ENCODE measurements at places on chromosomes 7 and 10.

- no peak for DNase-seq
Measured at GRCh38 chr7:158779061-158780000, 50.0 kb downstream of the ESYT2 start.

DNA sequence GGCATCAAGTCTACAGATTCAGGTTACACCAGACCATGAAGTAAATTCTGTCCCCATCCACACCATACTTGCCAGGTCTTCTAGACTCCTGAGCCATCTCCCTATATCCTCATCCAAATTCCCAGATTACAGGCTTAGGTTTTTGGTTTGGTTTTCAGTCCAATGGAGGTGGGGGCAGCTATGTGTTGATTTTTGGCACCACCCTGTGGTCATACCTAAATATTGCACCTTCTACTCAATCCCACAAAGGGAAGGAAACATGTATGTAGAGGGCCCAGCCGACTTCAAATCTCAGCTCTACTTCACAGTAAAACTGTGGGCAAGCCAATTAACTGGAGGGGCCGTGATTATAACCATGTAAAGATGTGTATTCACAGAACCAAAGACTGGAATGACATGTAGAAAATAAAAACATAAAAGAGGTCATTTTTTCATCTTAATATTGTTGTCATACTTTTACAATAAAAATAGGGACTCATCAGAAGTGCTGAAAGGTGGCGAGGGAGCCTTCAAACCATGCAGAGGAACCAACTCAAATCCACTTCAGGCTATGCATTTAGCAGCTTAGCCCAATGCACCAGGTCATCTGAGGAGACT, 19.8 kb downstream of the ERCC6 start:
- no peak for DNase-seq

DNA sequence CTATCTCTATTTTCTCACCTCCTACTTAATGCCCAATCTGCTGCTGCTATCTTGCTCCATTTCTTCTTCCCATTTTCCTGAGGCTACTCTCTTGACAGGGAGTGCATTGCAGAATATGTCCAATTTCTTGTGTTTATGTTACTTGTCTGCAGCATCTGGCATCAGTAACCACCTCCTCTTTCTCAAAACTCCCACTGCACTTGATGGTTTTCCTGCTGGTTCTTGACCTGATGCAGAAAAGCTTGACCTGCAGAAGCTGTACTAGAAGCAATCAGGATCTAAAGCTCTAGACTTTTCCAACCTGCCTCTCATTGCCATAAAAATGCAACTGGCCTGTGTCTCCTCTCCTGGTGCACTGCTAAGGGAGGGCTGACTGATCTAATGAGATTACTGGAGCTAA, 287.8 kb downstream of the ZEB1 start:
- DNase-seq: no peak

DNA sequence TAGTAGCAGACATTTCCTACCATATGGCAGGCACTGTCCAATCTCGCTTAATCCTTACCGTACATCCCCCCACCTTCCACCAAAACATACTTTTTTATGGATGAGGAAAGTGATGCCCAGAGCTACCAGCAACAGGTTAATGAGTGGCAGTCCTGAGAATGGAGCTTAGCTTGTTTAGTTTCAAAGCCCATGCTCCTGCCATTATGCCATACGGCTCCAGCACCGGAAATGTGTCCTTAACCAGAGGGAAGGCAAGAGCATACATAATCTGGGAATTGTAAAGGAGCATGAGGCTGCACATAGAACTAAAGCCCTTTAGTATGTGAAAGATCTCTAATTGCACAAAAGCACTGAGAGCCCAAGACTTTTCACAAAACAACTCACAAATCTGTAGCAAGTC, 155.9 kb upstream of the PHYHIPL start:
- no peak for DNase-seq

- DNase-seq: no peak
Measured at GRCh38 chr7:1915956-1916600, 246.0 kb downstream of the ELFN1 start.

DNA sequence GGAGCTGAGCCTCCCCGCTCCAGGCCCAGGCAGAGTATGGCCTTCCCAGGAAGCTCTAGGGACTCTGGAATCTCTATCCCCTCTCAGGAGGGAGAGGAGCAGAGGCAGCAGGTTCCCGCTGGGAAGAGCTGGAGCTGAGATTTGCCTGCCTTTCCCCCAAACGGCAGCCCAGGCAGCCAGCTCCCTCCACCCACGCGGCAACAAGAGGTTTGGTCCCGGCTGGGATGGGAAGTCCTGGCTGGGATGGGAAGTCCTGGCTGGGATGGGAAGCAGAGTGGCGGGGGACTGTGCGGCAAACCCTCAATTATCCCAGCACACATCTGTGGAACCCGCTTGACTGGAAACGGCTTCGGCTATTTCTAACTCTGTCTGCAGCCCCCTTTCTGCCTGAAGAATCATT, 223.0 kb downstream of the ELFN1 start:
- no peak for DNase-seq
